Activated naive CD4-positive, alpha-beta T cell treated with Interleukin-2 at 50 U/mL for 16 hours (primary cell): ENCODE measurements at places on chromosomes 5 and 9.
A peak's percentile ranks its signal among the peaks of the same experiment; 100 is the strongest.

- peak; percentile 49 for DNase-seq
Measured at GRCh38 chr9:23826120-23826629, at the start of gene ELAVL2. Gene ELAVL2, minus strand, starts transcription at chr9:23826240. Its CDS starts 64,006 bp downstream, at chr9:23762234.

- DNase-seq = peak; percentile 55
Measured at GRCh38 chr5:40680741-40681362, 1.1 kb downstream of the PTGER4 start.

- DNase-seq = no peak
Measured at GRCh38 chr9:90012949-90013348, 408.1 kb downstream of the GADD45G start.

- no peak for DNase-seq
Measured at GRCh38 chr5:67206461-67206860, 9.9 kb upstream of the CD180 start.

DNA sequence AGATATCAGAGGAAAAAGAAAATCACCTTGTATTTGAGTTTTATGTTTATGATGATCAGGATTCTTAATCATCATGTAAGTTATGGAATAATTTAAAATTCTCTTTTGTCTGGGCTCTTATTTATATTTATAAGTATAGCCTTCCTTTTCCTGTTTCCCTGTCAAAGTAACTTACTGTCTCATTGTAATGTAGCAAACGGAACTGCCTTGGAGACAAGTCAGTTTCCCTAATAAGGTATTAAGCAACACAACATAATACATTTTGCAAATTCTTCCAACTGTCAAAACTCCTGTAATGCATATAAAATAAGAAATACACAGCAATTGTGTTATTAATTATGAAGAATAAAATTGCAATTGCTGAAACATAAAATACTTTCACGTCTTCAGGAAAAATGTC, 463.2 kb downstream of the MAT2B start:
- DNase-seq = no peak

DNA sequence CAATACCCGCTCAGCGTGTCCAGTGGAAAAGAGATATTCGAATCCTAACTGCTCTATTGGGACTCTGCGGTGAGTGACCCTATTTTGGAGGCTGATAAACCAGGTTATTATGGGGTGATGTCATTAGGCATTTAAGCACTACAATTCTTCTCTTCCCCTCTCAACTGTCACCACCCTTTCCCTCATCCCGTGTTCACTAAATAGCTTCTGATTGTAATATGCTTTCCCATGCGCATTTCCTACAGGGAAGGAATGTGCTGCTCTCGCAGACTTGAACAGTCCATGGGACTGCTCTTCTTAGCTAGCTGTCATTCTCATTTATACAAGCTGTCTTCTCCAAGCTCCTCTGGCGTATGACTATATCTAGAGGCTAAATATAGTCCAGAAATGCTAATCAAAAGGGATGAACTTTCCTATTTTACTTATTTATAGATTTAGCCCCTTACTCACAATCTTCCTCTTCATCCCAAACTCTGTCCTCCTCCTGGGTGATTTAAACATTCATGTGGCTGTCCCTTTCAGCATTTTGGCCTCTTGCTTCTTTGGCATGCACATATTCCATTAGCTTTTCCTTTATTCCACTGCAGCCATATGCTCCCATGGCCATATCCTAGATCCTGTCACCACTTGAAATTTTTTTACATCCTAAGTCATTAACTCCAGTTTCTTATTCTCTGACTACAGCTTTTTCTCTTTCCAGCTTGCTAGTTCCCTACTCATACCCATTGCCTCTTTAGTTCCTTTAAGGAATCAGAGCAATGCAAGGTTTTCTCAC, 39.6 kb upstream of the CSNK1G3 start:
- DNase-seq = no peak

- no peak for DNase-seq
Measured at GRCh38 chr9:76542360-76542759, 83.4 kb downstream of the GCNT1 start.

DNA sequence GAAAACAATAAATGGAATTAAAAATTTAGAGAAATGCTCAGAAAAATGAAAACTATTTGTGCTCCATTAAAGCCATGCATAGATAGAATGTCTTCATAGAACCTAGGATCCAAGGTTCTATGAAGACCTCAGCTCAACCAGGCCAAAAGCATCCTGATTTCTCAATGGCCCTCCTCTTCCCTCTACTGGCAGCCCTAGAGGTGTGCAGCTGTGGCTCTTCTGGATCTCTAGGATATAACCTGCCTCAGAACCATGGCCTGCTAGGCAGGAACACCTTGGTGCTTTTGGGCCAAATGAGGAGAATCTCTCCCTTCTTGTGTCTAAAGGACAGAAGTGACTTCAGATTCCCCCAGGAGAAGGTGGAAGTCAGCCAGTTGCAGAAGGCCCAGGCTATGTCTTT, 15.1 kb downstream of the IFNA1 start:
- peak; percentile 13 for DNase-seq

- DNase-seq = no peak
Measured at GRCh38 chr5:169088028-169088725, 212.8 kb downstream of the SLIT3 start.

- DNase-seq = no peak
Measured at GRCh38 chr9:73597771-73598170, 446.1 kb downstream of the ANXA1 start.

GRCh38 chr5:310941-311434, 10.5 kb upstream of the AHRR start:
- no peak for DNase-seq

DNA sequence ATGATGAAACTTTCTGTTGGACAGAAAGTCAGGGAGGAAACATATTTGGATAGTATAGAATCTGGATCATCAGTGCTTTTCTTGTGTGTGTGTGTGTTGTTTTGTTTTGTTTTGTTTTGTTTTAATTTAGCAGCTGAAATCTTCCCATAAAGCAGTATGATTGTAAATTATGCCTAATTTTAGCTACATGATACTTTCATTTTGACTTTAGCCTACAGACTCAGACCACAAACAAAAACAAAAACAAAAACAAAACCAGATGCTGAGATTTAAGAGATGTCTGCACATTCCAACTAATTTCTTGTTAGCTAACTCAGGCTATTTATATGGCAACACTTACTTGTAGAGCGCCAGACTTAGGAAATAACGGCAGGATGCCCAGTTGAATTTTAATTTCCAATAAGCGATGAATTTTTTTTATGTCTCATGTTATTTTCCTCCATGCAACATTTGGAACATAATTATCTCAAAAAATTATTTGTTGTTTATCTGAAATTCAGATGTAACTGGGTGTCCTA, 119.5 kb upstream of the TRPC7 start:
- no peak for DNase-seq

GRCh38 chr5:2130361-2130760, 247.6 kb upstream of the IRX4 start:
- DNase-seq = no peak

DNA sequence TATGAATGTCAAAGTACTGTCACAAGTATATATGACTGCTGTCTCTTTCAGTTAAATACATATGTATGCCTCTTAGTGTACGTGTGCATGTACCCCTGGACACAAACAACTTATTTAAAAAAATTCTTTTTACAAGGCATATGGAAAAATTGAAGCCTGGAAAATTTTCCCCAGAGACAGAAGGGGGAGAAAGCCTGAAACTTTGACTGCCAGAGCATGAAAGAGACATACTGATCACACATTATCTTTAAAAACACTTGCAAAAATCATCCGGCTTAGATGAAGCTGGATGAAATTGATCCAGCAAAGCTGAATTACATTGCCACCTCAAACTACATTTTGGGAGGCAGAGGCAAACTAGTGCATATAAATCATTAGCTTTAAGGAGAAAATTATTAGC, 88.0 kb upstream of the NFIB start:
- no peak for DNase-seq

DNA sequence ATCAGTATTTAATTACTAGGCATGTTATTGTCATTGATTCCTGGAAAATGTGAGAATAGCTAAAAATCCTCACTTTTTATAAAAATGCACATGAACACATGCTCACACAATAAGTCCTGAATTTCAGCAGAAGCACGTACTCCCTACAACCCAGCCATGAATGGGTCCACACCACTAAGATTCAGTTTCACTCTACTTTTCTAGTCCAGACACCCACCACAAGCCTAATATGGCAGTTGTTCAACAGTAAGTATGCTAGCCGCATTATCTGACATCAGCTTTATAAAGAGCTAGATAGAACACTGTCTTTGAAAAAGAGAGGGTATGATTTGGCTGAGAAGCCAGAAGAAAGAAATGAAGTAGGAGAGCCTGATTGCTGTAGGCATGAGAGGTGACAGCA, 639.3 kb downstream of the BRINP1 start:
- DNase-seq = no peak

- no peak for DNase-seq
Measured at GRCh38 chr9:135520916-135521607, at the start of gene LCN1. Gene LCN1, plus strand, starts transcription at chr9:135521440. Its CDS starts 58 bp downstream, at chr9:135521498.

GRCh38 chr9:3682186-3682585, 156.4 kb upstream of the RFX3 start:
- DNase-seq = no peak

DNA sequence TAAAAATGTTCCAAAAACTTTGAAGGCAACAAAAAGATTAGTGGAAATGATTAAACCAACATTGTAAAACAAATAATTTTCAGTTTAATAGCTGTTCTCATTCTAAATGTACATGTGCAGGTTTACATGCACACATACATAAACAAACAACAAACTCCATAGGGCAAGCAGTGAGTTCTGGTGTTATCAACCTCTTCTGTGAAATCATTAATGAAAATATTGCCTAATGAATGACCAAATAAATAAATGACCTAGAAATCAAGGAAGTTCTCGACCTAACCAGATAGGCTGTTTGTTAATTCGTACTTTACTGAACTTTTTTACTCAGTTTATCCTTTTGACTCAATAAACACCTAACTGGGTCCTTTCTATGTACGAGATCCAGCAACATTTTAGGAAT, 165.5 kb upstream of the RORB start:
- no peak for DNase-seq

DNA sequence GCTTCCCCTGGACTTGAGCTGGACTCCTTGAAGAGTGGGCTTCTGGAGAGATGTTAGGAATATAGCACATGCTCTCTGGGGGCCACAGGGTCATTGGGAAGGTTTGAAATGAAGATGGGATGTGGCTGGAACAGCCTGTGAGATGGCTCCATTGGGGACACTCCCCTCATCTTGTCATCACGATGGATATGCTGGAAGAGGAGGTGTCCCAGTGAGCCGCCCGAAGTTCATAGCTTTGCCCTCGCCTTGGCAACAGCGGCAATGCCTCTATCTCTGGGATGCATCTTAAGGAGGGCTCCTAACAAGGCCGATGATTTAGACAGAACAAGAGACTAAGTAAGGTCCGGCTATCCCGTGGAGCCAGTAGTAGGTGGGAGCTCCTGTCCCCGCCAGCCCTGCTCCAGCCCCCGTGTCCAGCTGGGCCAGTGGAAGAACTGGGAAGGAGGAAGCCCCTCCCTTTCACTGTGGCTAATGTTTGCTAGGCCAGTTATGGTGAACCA, 23.9 kb downstream of the AMBP start:
- DNase-seq = no peak

DNA sequence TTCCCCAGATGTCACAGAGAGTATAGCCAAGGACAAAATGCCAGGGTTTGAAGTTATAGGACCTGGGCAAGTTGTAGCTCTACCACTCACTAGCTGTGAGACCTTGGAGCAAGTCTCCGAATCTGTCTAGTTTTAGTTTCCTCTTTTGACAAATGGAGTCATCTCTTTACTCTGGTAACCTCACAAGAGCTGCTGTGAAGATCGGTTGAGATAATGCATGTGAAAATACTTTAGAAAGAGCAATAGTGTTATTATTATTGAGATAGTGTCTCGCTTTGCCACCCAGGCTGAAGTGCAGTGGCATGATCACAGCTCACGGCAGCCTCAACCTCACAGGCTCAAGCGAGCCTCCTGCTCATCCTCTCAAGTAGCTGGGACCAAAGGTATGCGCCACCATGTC, 117.9 kb upstream of the NR5A1 start:
- no peak for DNase-seq

- no peak for DNase-seq
Measured at GRCh38 chr5:156376751-156377150, 49.8 kb downstream of the SGCD start.

- no peak for DNase-seq
Measured at GRCh38 chr5:89255845-89256463, 373.0 kb upstream of the MEF2C start.

GRCh38 chr9:70959366-70959765, 162.1 kb downstream of the TRPM3 start:
- DNase-seq = no peak

DNA sequence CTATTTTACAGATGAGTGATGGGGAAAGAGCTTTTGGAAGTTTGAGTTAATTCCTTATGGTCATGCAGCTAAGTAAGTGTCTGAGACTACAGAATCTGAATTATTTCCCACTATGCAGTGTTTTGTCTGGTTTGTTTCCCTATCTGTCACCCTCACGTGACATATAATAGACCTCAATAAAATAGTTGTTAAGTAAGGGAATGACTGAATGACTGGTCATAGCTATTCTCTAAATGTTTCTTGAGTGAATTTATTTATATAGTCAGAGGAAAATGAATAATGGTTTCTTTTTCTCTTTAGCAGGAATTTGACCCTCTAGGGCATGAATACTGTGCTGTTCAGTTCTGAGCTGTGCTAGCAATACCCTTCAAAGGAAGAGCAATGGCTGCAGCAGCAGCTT, 10.3 kb downstream of the TRIM32 start:
- DNase-seq = no peak

- no peak for DNase-seq
Measured at GRCh38 chr9:90019626-90020025, 414.8 kb downstream of the GADD45G start.

DNA sequence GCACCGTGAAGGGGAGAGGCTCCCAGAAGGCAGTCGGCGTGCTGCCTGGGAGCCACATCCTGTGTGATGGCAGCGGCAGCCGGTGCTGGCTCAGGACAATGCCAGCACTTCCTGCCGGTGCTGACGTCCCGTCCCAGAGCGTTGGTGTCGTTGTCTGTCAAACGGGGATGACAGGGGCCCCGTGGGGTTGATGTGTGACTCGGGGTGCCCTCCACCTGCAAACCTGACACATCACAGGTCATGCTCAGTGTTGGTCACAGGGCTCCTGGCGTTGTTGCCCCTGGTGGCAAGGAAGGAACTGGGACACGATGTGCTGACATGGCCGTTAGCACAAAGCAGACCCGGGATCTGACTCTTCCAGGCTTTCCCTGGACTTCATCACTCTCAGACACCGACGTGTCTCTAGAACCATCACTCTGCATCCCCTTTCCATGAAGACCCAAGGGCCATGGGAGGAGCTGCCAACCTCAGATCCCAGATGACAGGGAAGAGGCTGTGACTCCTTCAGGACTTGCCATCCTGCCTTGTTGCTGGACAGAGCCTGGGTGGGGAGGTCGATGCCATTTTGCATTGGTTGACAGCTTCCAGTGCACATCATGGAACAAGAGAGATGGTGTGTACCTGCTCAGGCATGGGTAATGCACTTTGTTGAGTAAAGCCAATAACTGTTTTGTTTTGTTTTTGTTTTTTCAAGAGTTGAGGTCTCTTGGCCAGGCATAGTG, 21.5 kb downstream of the PLPP7 start:
- peak; percentile 56 for DNase-seq

- DNase-seq = no peak
Measured at GRCh38 chr5:2334719-2335118, 416.8 kb downstream of the IRX2 start.

- no peak for DNase-seq
Measured at GRCh38 chr9:77827104-77827784, 179.1 kb upstream of the GNA14 start.
